ENCODE measurements at places on chromosomes 7 and 10. TPM values are rescaled to one million over a fixed set of nuclear protein-coding genes. Genes with fewer than 3 reads are reported as not detected.

DNA sequence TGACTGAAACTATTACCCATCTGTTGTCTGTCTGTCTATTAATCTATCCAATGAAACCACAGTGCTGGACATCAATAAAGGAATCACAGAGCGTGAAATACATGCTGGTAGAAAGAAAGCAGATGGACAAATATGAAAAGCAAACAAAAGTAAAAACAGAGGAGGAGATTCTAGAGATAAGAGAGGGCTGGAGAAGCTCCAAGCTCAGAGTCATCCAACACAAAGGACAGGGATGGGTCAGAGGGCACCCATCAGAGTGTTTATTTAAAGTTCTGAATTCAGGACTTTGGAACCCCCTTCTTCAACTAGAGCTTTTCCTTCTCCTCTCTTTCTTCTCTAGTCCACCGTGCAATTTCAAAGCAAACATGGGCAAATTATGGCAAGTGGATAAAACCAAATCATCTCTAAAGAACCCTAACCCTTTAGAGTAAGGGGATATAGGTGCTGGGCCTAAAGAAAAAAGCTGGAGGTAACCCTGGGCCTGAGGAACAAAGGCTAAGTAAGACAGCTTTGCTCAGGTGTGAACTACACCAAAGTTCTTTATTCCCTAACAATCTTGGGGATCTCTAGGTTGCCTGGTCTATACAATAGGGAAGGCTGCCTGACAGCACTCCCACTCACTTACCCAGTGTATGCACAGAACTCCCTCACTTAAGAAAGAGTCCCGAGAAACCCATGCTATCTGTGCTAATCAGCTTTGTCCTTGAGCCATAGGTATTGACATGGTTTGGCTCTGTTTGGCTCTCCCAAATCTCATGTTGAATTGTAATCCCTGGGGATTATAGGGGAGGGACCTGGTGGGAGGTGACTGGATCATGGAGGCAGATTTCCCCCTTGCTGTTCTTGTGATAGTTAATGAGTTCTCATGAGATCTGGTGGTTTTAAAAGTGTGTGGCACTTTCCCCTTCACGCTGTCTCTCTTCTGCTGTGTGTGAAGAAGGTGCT lies 97.0 kb downstream of the BAMBI start:
- DNase-seq, result no peak

- DNase-seq, result no peak
These were observed 995.3 kb downstream of the SORCS1 start for GRCh38 chr10:106169241-106169640.

GRCh38 chr7:128113839-128114238 lies 82.6 kb upstream of the LRRC4 start:
- no peak for DNase-seq

- DNase-seq, result no peak
These were observed 732.1 kb upstream of the POT1 start for GRCh38 chr7:125661677-125662076.

DNA sequence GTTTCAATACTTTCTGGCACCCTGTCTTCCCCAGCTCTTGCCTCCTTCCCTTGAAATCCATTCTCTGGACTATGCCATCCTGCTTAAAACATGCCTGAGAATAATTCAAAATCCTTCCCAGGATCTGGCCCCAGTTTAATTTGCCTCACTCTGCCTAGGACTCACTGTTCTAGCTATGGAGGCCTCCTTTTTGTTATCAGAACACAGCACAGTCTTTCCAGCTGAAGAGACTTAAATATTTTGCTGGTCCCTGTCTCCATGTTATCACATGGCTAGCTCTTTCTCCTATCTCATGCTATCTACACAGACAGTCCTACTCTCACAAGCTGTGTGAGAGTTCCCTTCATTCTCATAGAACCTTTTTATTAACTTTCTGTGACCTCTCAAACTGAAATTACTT lies 194.8 kb downstream of the RNLS start:
- DNase-seq, result no peak

- no peak for DNase-seq
These were observed 118.8 kb downstream of the JAZF1 start for GRCh38 chr7:28061824-28062196.

DNA sequence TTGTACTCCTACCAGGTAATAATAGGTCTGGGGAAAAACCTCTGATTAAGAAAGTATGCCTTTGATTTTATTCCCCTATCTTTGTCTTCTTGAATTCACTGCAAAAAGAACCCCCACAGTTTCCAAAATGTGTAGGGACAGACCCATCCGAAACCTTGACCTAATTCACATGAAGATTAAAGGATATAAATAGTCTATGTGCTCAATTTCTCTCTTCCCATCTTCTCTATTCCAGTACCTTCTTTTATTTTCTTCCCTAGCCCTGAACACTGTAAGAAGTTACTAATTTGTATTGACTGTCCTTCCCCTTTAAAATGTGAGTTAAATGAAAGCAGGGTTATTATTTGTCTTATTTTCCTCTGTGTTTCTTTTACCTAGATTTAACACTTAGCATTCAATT lies 135.3 kb downstream of the HBP1 start:
- DNase-seq, result no peak

GRCh38 chr10:116470768-116471415 lies 43.2 kb downstream of the PNLIPRP3 start:
- DNase-seq, result peak; percentile 19

GRCh38 chr7:134905375-134905774 lies 80.9 kb upstream of the AGBL3 start:
- DNase-seq, result no peak

GRCh38 chr10:8017277-8017676 lies 37.2 kb upstream of the GATA3 start:
- no peak for DNase-seq

DNA sequence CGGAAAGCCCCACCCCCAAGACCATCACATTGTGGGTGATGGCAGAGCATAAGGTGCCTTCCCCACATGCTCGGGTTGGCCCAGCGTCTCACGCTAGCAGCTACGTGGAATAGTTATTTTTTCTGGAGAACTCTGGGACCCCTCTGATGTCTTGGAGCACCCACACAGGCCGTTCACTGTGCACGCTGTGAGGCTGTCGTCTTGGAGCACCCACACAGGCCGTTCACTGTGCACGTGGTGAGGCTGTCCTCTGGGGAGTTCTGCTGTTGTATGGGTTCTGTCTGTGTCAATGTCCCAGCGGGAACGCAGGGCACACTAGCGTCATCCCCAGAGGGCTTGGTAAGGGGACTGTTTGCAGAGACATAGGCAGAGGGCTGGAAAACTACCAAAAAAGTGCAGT lies 38.8 kb upstream of the FAM20C start:
- DNase-seq, result no peak

DNA sequence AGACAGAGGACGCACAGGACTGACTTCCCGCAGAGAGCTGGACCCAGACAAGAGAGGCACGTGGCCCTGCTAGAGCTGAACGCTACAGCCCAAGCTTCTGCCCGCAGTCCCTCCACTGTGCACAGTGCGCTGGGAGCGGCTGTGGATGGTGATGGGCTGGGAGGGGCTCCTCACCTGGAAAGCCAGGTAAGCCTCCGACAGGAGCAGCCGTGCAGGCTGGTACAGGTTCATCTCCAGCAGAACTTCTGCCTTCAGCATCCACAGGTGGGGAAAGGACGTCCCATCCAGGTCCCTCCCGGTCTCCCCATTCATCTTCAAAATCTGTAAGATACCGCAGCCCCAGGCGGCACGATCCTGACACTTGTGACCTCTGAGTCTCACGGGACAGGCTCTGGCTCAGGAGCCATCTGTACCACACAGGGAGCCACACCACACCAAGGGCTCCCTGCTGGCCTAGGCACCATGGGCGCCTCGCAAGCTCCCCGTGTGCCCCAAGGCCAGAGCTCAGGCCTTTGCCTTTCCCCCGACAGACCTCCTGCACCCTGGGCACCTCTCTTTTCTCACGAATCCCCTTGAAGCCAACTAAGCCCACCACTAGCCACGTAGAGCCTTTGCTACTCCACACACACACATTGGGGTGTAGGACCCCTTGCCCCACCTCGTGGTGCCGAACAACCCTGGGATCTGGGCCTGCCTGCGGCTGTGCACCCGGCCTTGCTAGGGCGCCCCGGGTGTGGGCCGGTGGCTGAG lies 76.3 kb downstream of the CFAP46 start:
- no peak for DNase-seq

DNA sequence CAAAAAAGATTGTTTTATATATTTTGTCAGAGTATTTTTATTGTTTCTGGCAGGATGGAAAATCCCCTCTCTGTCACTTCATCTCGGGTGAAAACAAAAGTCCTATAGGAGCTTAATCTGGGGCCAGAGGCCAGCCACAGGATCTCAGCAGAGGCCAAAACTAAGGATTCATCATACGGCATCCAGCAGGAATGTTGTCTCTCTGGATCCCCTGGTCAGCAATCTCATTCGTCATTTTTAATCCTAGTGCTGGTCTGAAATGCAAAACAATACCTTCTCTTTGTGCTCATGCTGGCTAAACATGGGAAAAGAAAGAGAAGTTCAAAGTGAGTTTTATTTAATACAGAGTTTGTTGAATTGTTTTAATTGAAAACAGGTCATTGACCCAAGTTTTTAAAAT lies 482.5 kb upstream of the AUTS2 start:
- no peak for DNase-seq

GRCh38 chr7:42100156-42100508 lies 136.9 kb downstream of the GLI3 start:
- no peak for DNase-seq

GRCh38 chr10:120506674-120507073 lies 49.6 kb downstream of the PLPP4 start:
- no peak for DNase-seq

- no peak for DNase-seq
These were observed 216.8 kb downstream of the BAMBI start for GRCh38 chr10:28894146-28894545.

DNA sequence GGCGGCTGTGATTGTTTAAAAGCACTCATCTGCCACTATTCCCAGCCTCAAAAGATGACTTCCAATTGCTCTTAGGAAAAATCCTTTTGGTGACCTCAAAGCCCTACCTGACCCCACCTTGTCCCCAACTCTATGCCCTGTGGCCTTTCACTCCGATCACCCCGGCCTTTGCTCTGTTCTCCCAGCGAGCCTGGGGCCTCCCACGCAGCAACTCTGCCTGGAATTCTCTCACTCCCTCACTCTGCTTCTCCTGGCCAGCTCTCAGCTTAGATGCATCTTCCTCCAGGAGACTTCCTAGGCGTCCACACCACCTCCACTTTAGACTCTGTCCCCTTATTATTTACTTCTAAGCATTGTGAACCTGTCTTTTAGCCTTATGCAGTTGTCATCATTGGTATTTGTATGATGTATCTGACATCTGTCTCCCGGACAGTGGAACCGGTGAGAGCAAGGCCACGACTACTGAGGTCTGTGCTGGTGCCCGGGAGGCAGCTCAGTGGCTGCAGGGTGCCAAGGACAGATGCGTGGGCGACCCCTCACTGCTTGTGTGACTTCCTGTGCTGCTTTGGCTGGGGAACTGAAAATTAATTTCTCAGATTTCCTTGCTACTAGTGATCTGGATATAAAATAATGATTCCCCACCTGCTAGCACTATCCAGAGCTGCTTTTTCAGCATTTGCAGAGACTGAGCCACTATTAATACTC lies 63.0 kb downstream of the PIP4K2A start:
- no peak for DNase-seq

DNA sequence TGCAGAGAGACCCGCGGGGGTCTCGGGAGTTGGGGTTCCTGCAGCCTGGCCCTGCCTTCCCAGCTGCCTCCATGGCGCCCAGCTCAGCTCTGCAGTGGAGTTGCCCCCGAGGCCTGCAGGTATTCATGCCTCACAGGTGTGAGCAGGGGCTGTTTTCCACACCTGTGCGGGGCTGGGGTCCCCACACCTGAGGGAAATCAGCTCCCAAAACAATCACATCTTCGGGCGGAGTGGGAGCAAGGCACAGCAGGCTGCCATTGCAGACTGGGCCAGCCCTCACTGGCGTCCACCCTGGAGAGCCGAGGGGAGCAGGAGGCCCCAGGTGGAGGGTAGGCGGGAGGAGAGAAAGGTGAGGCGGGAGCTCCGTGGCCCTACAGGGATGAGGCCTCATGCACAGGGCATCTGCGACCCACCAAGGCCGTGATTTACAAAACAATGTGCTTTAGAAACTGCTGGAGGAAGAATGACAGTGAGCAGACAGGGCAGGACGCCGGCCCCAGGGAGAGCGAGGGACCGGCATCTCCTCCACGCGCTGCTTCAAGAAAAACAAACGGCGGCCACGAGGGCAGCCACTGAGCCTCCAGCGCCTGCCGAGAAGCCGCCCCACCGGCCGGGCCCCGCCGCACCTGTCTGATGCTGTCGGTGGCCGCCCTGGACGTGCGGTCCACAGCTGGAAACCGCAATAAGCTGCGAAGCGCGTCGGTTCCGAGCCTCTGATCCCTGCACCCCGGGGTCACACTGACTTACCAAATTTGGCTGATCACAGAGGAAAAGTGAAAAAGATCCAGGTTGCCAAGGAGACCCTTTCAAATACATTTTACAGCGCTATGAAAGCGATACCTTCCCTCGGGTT lies 53.0 kb upstream of the PDGFA start:
- no peak for DNase-seq

GRCh38 chr10:117549100-117549585 lies 6.6 kb downstream of the EMX2 start:
- DNase-seq, result no peak

GRCh38 chr10:89100680-89101079 lies 106.4 kb downstream of the CH25H start:
- no peak for DNase-seq

- DNase-seq, result peak; percentile 88
These were observed 116.8 kb downstream of the ABLIM1 start for GRCh38 chr10:114541081-114541796.

DNA sequence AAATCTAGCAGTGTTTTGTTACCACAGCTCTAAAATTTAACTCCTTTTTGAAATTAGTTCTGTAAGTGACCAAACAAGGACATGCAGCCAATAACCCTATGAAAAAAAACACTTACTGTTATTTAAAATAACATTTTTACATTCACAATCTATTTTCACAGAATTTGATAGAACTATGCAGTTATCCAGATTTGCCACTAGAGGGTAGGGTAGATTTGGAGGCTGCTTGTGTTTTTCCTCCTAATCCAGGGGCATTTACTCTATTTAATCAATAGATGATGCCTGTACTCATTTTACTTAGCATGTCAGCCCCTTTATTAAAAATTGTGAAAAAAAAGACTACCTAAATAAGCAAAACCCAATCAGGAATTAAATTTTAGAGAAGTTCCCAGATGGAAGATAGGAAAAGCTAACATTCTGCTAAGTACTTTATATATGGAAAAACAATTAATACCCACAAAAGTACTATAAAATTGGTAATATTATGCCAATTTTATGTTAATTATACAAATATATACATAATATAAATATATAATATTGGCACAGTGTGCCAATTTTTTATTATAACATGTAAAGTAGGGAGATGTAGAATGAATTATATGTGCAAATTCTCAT lies 18.1 kb upstream of the LIPK start:
- peak; percentile 18 for DNase-seq

GRCh38 chr7:104943502-104944343 lies 70.3 kb upstream of the KMT2E start:
- DNase-seq, result no peak

GRCh38 chr7:121795736-121796135 lies 77.2 kb upstream of the PTPRZ1 start:
- DNase-seq, result no peak

MRPS33 gene
- 132 TPM for total RNA-seq

PLEKHS1 gene
- total RNA-seq, result not detected

ELAPOR2 gene
- 0.59 TPM for total RNA-seq

CAV1 gene
- total RNA-seq, result 168 TPM

C7orf57 gene
- total RNA-seq, result 0.12 TPM

MKLN1 gene
- 31.7 TPM for total RNA-seq

RET gene
- 0.02 TPM for total RNA-seq

CNOT4 gene
- 15.2 TPM for total RNA-seq

NYAP1 gene
- 1.2 TPM for total RNA-seq

NPSR1 gene
- not detected for total RNA-seq

NRF1 gene
- total RNA-seq, result 14.9 TPM

SFTPD gene
- not detected for total RNA-seq

AKR1D1 gene
- not detected for total RNA-seq

TMEM273 gene
- total RNA-seq, result not detected

YAE1 gene
- total RNA-seq, result 39.7 TPM

WIPF3 gene
- 0.07 TPM for total RNA-seq

Data from NCI-H460 (cell line).